IgD-negative memory B cell (primary cell): ENCODE measurements at places on chromosomes 11 and 22. TPM values are rescaled to one million over a fixed set of nuclear protein-coding genes. Genes with fewer than 3 reads are reported as not detected.

KRTAP5-1 gene
- polyA plus RNA-seq, result not detected

APOA4 gene
- polyA plus RNA-seq, result not detected

IGSF9B gene
- polyA plus RNA-seq, result not detected

IGSF22 gene
- 4.0 TPM for polyA plus RNA-seq

APOL5 gene
- polyA plus RNA-seq, result not detected

SC5D gene
- 9.5 TPM for polyA plus RNA-seq

OR51B2 gene
- polyA plus RNA-seq, result not detected

SMC1B gene
- polyA plus RNA-seq, result not detected

FLRT1 gene
- polyA plus RNA-seq, result not detected
